ENCODE measurements at places on chromosomes 1 and 21.

- DNase-seq, result no peak
Measured at GRCh38 chr1:244180256-244180655, 129.2 kb downstream of the ZBTB18 start.

GRCh38 chr1:34163792-34164731 lies 968 bp downstream of the CSMD2 start:
- no peak for DNase-seq

- DNase-seq, result peak; percentile 33
Measured at GRCh38 chr1:160739098-160739511, at the start of gene SLAMF7. Gene SLAMF7 (plus strand): TSS chr1:160739247. CDS start chr1:160739302, 55 bp downstream.

DNA sequence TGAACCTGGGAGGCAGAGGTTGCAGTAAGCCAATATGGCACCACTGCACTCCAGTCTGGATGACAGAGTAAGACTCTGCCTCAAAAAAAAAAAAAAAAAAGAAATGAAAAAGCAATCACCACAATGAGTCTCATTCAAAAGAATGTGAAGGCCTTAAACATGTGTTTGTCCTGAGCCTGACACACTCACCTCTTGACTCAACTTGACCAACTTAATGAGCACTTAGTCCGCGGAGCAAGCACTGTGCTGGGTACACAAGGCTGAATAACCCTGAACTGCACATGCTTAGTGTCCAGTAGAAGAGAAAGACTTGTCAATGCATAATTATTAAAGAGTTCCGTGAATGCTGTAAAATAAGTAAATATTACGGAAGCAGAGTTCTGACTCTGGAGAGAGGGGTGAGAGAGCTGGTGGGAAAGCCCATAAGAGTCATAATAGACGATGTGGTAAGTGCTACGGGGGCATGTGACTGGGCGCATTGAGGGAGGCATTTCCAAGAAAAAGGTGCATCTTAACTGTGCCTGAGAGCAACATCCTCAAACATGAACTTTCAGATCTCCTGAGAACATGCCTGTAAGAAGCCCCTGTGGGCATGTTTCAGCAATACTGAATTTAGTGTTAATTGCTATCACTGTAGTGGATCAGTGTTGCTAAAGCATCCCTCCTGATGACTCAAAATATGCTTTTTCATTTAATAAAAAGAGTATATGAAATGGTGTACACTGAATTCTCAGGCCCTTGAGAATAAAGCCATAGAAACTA lies 27.2 kb downstream of the MCOLN2 start:
- no peak for DNase-seq

DNA sequence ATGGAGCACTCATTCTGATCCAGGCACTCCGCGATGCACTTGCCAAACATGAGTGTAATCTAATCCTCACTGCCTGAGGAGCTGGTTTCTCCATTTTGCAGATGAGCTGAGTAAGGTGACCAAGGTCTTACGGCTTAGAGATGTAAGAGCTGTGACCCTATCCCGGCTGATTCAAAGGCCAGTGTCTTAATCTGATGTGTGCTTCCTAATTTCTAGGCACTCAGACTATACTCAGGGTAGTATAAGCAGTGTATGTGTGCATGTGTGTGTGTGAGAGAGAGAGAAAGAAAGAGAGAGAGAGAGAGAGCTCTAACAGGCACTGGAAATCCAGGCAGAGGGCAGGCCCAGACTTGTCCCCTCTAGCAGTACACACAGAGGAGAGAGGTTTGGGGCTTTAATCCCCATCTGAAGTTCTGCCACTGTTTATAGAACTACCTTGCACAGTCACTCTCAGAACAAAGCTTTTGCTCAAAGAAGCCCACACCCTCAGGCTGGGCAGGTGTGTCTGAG lies 188.2 kb downstream of the ZBTB18 start:
- no peak for DNase-seq

All from hematopoietic multipotent progenitor cell (in vitro differentiated cells).